ENCODE measurements at places on chromosomes 5 and 9.
A peak's percentile ranks its signal among the peaks of the same experiment; 100 is the strongest.

DNA sequence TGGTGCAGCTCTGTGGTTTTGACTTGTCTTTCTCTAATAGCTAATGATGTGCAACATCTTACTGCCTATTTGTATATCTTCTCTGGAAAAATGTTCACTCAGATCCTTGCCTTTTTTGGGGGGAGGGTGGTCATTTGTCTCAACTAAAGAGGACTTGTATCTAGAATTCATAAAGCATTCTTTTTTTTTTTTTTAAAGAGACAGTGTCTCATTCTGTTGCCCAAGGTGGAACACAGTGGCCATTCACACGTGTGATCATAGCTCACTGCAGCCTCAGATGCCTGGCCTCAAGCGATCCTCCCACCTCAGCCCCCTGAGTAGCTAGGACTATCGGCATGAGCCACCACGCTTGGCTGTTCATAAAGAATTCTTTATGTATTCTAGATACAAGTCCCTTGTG is 33.2 kb downstream of the HABP4 start:
- DNase-seq: no peak

GRCh38 chr5:141958113-141958512 is at the start of gene PCDH12:
Gene PCDH12 (minus strand): TSS chr5:141958202. CDS start chr5:141957851, 351 bp downstream.
- DNase-seq: peak; percentile 25

- DNase-seq: no peak
Observed at GRCh38 chr5:149599375-149599774, 18.1 kb downstream of the ARHGEF37 start.

GRCh38 chr9:91534374-91534773 is 110.7 kb upstream of the NFIL3 start:
- DNase-seq: no peak

DNA sequence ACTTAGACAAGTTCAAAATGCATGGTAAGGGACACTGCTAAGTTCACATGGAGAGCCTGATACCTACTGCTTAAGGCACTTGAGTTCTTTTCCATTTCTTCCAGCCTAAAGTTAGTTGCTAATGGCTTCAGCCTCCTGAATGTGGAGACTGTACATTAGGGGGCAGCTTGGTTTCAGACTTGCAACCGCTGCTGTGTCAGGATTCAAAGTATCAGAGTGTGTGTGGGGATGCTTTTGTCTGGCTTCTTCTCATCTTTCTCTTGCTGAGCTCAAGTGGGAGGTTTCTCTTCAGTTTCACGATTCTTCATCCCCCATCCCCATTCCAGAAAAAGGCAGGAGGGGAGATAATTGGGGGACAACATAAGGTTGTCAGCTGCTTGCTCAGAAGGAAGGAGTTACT is 49.4 kb downstream of the ATP10B start:
- DNase-seq: no peak

- DNase-seq: no peak
Observed at GRCh38 chr5:96218653-96219052, 214.4 kb downstream of the PCSK1 start.

GRCh38 chr5:117054911-117055310 is 480.3 kb upstream of the SEMA6A start:
- DNase-seq: no peak

- no peak for DNase-seq
Observed at GRCh38 chr5:58912116-58912515, 329.2 kb downstream of the RAB3C start.

- no peak for DNase-seq
Observed at GRCh38 chr9:111719541-111719940, 58.1 kb downstream of the GNG10 start.

DNA sequence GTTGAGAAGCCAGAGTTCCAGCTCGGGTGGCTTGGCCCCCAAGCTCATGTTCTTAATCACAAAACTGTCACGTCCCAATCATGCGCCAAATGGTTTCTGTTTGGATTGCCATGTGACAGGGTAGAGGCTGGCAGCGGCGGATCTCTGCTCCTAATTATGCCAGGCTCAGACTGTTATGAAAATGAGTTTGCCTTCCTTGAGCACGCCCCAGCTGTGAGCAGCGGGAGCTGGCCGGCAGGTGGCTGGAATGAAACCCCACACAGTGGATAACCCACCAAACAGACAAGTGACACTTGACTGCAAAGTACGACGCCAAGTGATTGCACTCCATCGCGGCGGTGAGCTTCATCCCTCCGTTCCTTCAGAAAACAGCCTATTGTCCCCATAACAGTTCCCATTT is 75.4 kb downstream of the CFAP77 start:
- no peak for DNase-seq

DNA sequence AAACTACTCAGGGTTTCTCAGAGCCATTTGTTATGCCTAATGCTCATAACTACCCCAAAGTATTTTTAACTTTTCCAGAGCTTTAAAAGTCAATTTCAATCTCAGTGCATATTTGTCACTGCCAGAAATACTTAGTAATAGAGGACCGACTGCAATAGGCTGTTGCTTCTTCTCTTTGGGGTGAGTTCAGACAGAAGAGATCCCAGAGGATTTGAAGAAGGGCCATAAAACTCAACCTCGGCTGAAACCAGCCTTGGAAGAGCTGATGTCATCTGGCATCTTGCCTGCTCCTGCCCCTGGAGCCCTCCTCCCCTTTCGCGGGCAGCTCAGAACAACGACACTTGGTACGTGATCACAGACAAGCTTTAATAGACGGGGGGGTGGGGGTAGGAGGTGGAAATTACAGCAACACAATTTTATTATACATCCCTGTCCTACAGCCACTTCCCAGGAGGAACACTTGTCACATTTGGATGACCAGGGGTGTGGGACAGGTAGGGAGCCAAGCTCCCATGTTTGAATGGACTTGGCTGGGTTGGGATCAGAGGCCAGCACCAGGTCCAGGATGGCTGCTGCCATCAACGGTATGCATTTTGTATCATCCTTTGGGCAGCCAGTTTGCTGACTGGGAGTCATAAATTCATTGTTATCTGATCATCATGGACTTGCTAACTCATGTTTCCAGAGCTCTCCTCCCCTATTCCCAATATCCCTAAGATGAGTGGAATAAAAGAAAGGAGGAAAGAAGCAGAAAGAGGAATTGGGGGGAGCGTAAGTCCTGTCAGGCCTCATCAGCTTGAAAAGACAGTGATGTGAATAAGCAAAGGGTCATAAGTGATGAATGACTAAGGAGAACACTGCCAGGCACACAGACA is 186.6 kb upstream of the PANK3 start:
- no peak for DNase-seq

GRCh38 chr5:102903074-102903871 is 148.2 kb downstream of the PAM start:
- DNase-seq: no peak

GRCh38 chr5:65035211-65036206 is 266.8 kb downstream of the CWC27 start:
- DNase-seq: peak; percentile 83

GRCh38 chr5:139385061-139386049 is 2.3 kb upstream of the SLC23A1 start:
- DNase-seq: no peak

GRCh38 chr5:6732634-6733410 is 19.6 kb downstream of the TENT4A start:
- no peak for DNase-seq

- no peak for DNase-seq
Observed at GRCh38 chr9:86369810-86370209, 15.6 kb upstream of the TUT7 start.

GRCh38 chr5:169576181-169576598 is 7.4 kb upstream of the SPDL1 start:
- DNase-seq: no peak

DNA sequence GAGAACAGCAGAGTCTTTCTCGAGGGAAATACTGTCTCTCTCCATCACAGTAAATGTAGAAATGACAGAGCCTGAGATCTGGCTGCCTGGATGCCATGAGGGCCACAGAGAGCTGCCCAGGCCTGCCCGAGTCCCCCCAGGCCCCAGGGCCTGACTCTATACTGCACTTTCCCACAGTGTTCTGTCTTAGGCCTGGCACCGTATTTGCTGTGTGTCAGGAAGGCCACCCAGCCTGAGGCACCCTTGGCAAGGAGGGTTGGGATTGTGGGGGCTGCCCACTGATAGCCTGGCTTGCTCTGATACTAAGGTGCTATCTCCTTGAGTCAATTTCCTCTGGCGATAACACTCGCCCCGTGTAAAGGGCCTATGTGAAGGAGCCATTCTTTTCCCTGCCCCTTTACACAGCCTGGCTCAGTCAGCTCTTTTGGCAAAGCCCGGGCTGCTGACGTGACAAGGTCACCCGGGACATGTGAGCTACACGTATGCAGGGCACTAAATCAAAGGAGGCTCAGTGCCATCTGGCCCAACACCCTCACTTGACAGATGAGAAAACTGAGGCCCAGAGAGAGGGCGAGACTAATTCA is 630.1 kb upstream of the KLF4 start:
- DNase-seq: no peak

GRCh38 chr5:39024005-39024404 is 50.2 kb downstream of the RICTOR start:
- DNase-seq: no peak

- no peak for DNase-seq
Observed at GRCh38 chr5:92428415-92428814, 1045.3 kb upstream of the ARRDC3 start.

- no peak for DNase-seq
Observed at GRCh38 chr9:111815285-111816070, 20.7 kb upstream of the SHOC1 start.

DNA sequence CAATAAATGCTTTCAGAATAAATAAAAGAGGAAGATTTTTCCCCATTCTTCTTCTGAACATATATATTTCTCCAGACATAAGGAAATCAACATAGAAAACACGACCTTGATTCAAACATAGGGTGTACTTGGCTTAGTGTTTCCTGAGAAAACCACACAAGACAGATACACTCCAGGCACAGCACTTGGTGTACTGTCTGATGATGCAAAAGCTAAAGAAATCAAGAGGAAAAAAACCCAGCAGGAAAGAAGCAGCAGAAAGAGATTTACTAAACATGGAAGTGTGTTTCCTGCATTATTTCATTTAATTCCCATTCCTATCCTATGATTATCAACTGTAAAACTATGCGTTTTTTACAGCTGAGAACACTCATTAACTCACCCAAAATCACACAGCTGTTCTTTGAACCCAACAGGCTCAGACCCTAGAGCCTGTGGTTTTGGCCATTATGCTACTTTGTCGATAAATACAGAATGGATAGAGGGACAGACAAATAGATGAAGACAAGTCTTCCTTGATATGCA is 46.1 kb downstream of the NIPAL4 start:
- DNase-seq: no peak

DNA sequence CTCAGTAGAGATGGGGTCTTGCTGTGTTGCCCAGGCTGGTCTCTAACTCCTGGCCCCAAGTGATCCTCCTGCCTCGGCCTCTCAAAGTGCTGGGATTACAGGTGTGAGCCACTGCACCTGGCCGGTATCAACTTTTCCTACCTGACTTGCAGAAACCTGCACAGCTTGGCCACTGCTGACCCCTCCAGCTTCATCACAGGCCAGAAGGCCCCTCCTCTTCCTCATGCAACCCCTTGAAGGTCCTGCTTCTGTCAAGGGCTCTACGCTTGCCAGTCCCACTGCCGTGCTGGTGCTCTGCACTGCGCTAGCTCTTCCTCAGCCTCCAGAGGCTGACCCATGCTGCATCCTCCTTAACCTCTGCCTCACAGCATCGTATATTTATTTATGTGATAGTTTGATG is 32.5 kb upstream of the RNU6ATAC start:
- no peak for DNase-seq

DNA sequence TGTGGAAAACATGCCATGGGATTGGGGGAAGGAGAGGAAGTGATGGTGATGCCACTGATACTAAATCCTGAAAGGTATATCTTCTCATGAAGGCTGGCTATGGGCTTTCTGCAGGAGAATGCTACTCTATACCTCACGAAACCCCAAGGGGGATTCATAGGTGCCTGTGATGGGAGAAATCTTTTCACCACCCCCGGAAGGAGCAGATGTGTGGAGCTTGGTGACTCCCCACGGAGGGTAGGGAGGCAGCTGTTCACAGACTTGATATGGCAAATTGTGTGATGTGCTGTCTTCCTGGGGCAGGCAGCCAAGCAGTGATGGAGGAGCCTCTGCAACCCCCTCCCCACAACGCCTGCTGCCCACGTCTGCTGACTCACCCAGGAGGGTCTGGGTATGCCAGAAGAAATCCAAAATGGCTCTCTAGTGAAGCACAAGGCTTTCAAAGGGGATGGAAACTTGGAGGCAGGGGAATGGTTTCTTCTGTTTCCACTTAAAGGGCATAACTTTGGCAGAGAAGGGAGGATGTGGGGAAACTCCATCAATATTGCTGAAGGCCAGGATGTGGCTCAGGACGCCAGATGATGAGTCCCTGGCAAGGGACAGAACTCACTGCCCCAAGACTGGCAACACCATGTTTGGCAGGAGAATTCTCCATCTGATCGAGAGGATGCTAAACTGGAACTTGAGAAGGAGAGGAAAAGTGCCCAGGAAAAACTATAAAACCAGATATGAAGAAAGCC is 188.3 kb downstream of the GABBR2 start:
- DNase-seq: no peak

- no peak for DNase-seq
Observed at GRCh38 chr5:93281980-93282772, 298.8 kb downstream of the NR2F1-AS1 start.

GRCh38 chr9:86778761-86779160 is 168.5 kb downstream of the GAS1 start:
- no peak for DNase-seq

GRCh38 chr5:152405145-152405544 is at the start of gene NMUR2:
Gene NMUR2 (minus strand): TSS chr5:152405279. CDS start chr5:152405113, 166 bp downstream.
- DNase-seq: no peak
